ENCODE measurements at places on chromosomes 6 and 20. TPM values are rescaled to one million over a fixed set of nuclear protein-coding genes. Genes with fewer than 3 reads are reported as not detected.

PPP1R3G gene
- total RNA-seq = 0.05 TPM

UCKL1 gene
- 48.1 TPM for total RNA-seq

NKX2-2 gene
- not detected for total RNA-seq

TNNC2 gene
- total RNA-seq = not detected

Measured in activated CD4-positive, alpha-beta T cell treated with anti-CD3 and anti-CD28 coated beads, Interleukin-2, amount 10 ng/mL, durations not matched to agents 24 days and 14 days (primary cell).